Amygdala (tissue), 56 donors: ENCODE measurements at places on chromosomes 12 and 14.
A peak's percentile ranks its signal among the peaks of the same experiment; 100 is the strongest.

DNA sequence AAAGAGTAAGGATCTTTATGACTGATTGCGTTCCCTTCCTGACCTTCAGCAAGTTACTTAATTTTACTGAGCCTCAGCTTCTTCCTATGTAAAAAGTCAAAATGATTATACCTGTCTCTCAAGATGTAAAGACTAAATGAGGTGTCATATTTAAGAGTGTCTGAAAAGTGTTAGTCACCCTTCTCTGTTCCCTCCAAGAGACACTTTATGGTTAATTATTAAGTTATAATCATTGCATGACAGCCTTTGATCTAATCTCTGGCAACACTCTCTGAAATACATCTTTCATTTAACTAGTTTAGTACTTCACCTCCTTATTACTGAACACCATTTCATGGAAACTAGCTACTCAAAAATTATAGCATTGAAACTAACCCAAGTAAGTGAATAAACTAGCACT is 54.8 kb downstream of the BMAL2 start:
- DNase-seq = no peak

DNA sequence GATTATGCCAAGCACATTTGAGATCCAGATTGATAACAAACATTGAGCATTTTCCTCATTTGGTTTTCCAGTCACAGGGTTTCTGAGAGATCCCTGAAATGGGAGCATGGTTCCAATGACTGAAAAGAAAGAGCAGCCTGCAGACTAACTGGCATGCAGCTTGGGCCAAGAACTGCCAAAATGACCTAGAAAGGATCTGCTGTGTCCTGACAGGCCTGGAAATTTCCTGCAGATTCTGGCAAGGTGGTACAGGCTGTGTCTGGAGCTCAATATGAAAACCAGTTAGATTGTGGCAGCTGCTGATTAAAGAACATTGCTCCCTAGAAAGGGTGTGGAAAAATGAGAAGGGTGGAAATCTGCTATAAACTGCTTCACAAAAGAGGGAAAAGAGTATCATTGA is 417.3 kb downstream of the IPO8 start:
- DNase-seq = peak; percentile 1

- no peak for DNase-seq
Measured at GRCh38 chr14:99245564-99246511, 26.2 kb downstream of the BCL11B start.

DNA sequence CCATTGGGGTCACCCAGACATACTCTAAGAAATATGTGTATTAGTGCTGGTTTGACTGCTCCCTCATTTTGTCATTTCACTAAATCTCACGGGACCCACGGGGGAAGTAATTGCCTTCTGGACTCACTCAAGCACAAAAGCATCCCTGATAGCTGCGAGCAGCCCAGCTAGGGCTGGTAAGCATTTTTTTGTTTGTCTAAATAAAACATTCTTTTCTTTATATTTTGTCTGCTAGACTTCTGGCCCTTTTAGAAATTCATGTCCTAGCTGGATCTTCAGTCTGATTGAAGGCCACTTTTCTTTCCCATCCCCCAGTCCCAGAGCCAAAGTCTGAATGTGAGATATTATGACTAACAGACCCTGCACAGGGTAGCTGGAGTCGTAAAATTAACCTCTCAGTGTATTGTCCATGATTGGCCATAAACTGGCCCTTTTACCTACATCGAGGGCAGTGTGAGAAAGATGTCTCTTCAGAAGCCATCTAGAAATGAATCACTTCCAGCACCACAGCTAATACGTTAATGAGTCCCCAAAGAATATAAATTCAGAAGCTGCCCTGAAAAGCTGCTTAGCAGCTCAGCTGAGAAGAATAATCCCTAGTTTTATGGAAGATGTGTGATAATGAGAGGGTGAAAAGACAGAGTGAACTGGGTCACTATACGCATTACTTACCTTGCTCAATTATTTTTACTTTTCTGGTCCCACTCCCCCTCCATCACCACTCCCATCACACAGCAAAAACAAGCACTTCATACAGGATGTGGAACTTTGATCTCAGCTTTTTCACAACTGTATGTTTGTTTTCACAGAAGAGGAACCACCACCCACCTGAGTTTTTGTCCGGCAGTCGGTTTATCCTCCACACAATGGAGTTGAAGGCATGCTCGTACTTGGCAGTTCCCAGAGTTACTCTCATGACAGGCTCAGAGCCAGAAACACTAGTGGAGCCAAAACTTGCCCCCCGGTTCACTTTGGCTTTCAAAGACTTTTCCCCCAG is 55.6 kb upstream of the GTF2A1 start:
- DNase-seq = no peak

GRCh38 chr12:25100194-25101091 is 94.5 kb downstream of the DNAI7 start:
- no peak for DNase-seq

DNA sequence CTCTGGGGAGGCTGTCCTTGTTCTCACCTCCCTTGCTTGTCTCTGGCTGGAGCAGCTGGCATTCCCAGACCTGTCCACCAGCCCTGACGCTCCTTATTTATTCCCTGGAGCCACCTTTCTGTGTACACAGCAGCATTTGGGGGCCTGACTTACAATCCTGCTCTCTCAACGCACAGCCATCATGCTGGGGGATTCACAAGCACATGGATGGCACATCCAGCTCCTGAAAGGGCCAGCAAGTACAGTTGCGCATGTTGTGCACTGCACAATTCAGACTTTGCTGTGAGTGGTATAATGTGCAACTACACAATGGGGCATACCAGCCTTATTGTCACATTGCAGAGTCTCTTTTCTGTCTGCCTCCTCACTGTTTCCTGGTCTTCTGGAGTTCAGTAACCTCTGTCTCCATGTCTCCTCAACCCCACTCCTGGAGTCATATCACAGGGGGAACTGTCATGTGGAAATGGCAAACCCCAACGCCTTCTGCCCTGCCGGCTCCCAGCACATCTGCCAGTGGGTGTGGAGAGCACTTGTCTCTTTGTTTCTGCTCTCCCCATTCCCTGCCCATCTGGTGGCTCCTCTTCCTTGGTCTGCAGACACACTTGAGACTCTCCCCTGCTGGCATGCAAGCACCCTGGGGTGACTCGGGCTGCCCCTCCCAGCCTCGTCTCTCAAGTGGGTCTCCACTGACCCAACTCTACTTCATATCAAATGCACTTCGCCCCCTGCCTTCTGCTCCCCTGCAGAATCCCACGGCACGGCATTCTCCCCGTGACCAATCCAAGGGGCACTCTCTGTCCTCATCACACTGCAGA is 41.2 kb upstream of the MEG3 start:
- DNase-seq = no peak

DNA sequence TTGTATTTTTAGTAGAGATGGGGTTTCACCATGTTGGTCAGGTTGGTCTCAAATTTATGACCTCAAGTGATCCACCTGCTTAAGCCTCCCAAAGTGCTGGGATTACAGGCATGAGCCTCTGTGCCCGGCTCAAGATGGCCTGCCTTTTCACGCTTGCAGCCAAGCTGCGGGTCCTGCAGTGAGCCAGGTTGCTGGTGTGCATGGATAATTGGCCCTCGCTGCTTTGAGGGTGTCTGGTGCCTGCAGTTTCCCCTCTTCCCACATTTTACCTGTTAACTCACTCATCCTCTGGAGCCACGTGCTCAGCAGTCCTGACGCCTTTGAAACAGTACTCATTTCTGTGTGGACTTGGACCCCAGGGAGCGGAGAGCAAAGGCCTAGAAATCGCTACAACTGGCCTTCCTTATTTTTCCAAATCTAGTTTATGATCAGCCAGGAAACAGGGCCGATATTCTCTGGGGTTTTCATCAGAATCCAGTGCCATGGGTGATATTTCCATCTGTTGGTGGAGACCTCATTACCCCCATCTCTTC is 42.2 kb downstream of the TPCN1 start:
- no peak for DNase-seq

DNA sequence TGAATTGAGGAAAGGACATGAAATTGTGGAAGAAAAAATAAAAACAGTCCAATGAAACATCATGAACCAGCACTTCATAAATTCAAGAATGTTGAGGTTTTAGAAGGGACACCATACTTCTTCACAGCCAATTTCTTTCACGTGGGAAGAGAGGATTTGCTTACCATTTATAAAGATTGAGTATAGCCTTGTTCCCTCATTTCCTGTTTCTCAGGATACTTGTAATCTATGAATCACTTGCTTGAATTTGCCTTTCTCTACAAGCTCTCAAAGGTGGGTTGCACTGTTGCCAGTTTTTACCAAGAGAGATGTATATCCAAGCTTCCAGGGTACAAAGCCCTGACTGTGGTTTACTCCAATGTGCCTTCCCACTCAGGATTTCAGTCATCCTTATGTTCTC is 116.1 kb downstream of the DUSP6 start:
- DNase-seq = no peak

GRCh38 chr14:96285667-96286066 is 29.7 kb downstream of the BDKRB1 start:
- DNase-seq = no peak

- no peak for DNase-seq
Measured at GRCh38 chr12:69511469-69512267, 41.5 kb downstream of the FRS2 start.

DNA sequence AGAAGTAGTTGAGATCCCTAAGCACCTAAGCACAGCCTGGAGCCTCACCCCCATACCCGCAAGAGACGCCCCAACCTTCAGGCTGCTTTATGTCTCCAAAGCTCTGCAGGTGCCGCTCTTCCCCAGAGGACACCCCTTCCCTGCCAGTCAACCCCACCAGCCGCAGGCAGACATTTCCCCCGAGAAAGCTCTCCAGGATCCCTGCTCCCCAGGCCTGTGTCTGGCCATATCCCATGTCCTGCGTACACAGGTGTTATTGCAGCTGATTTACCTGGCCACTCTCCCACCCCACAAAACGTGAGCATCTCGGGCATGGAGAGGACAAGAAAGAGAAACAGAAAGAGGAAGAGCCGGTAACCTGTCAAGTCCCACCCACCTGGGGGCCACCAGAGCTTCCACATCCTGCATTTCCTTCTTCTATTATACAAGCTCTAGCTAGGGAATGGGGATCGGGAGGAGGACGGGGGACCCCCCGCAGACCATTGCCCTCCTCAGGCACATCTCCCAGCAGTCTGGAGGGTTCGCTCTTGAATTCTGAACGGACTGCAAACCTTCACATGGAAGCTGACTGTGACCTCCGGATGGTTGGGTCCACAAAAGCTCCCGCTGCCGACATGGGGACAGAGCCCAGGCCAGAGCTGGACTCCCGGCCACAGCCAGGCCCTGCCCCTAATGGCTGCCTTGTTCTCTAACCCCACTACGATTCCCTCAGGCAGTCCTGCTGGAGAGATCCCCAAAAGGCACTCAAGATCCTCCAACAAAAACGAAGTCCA is 17.6 kb downstream of the CCDC88C start:
- DNase-seq = no peak

DNA sequence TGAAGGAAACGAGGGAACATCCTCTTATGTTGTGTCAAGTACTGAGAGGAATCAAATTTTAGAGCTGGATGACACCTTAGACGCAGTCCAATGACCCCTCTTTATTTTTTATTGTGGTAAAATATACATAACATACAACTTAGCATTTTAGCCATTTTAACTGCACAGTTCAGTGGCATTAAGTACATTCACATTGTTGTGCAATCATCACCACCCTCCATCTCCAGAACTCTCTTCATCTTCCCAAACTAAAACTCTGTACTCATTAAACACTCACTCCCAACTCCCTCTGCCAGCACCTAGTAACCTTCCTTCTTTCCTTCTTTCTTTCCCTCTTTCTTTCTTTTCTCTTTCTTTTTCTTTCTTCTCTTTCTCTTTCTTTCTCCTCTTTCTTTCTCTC is 97.2 kb upstream of the SLC24A4 start:
- DNase-seq = no peak

DNA sequence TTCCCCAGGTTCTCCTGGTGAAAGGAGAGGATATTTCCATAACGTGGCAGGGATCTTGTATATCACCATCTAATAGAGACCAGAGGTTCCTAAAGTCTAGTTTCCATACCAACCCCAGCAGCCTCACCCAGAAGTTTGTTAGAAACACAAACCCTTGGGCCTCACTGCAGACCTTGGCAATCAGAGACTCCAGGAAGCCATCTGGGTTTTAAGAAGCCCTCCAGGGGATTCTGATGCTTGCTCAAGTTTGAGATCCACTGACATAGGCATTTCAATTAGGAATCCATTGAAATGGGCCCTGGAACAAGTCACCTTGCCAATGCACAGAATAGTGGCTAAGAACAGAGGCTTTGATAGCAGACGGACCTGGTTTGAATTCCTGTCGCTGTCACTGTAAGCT is 2.2 kb upstream of the CMKLR1 start:
- DNase-seq = no peak

DNA sequence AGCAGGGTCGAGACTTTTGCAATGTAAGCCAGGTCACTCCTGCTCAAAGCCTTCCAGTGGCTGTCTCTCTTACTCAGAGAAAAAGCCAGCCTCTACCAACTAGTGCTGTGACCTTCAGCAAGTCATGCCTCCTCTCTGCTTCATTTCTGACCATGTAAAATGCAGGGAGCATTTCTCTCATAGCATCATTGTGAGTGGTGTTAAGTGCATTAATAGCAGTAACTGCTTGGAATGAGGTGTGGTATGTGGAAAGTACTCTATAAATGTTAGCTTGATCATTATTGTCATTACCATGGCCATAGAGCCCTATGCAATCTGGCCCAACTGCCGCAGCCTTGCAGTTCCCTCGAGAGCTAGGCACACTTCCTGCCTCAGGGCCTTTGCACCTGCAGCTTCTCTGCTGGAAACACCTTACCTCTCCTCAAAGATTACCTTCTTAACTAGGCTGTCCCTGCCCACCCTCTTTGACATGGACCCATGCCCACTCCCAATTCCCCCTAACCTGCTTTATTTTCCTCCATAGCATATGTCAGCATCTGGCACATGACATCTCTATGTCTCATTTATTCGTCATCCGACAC is 10.9 kb downstream of the PLEKHD1 start:
- DNase-seq = no peak

GRCh38 chr14:93785423-93785822 is 2.9 kb downstream of the PRIMA1 start:
- no peak for DNase-seq

DNA sequence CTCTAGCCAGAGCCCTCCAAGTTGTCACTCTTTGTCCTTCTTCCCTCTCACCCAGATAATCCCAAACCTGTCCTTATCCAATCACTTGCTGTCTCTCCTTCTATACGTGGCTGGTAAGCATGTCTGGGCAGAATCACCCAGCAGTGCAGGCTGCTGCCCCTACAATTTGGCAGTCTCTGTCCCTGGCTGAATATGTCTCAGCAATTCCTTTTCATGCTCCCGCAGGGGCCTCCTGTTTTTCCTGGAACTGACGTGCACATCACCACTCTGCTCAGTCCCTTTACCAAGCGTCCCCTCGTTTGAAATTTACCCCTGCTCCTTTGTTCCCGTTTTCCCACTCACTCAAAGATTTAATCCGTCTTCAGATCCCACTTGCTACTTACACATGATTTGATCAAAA is 80.0 kb downstream of the ST8SIA1 start:
- no peak for DNase-seq

GRCh38 chr12:69685810-69686209 is 13.3 kb downstream of the BEST3 start:
- DNase-seq = no peak

GRCh38 chr12:65630555-65630954 is 193.7 kb upstream of the HMGA2 start:
- no peak for DNase-seq
